ENCODE measurements at places on chromosomes 6 and 20.
A peak's percentile ranks its signal among the peaks of the same experiment; 100 is the strongest.

- no peak for DNase-seq
Measured at GRCh38 chr6:81773887-81774286, 21.4 kb upstream of the TENT5A start.

DNA sequence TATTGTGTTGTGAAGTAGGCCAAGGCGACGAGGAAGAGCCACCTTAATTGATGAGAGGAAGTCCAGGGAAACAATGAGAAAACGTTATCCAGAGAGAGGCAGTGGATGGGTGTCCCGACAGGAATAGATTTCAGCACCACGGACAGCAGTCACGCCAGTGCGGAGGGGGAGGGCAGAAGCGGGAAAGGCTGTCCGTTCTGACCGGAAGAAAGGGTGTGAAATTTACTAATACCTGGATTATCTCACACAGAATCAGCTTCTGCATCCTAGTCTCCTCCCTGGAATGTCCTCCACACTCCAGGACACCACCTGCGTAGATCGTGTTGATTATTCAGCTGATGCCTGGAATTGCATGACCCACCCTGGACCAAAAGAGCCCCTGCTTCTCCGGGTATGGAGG, 7.4 kb upstream of the BPIFA3 start:
- DNase-seq, result peak; percentile 52

GRCh38 chr20:2631228-2631627, 21.2 kb upstream of the NOP56 start:
- no peak for DNase-seq

GRCh38 chr6:158938811-158939254, 61.2 kb downstream of the RSPH3 start:
- peak; percentile 50 for DNase-seq

GRCh38 chr20:36875702-36876472, at the start of gene TLDC2:
TLDC2 (plus strand) TSS chr20:36876138; CDS start chr20:36876175, 37 bp downstream.
- no peak for DNase-seq
